ENCODE measurements at places on chromosomes 1 and 21. TPM values are rescaled to one million over a fixed set of nuclear protein-coding genes. Genes with fewer than 3 reads are reported as not detected.

GRCh38 chr1:173093691-173094445 is 43.1 kb upstream of the TNFSF18 start:
- no peak for DNase-seq

DNA sequence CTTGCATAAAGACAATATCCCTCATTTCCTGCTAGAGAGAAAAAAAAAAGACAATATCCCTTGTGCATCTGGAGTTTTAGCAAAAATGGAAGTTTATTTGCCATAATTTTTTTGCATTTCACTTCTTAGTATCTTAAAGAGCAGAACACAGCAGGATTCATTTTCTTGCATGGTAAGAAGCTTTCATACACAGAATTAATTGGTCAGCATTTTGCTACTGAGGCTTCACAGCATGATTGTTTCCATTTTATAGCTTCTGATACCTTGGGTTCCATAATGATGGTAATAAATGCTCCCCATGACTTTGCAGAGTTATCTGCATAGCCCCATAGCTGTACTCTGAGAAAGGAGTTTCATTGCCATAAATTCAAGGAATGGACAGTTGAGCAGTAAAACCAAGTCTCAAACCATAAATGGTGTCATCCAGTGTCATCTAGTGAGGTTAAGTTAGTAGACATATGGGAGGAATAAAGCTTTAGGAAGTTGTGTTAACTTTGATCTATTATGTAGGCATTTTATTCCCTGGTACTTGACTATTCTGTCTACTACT is 88.8 kb upstream of the PLD5 start:
- no peak for DNase-seq

Gene CFHR5
- not detected for total RNA-seq

DNA sequence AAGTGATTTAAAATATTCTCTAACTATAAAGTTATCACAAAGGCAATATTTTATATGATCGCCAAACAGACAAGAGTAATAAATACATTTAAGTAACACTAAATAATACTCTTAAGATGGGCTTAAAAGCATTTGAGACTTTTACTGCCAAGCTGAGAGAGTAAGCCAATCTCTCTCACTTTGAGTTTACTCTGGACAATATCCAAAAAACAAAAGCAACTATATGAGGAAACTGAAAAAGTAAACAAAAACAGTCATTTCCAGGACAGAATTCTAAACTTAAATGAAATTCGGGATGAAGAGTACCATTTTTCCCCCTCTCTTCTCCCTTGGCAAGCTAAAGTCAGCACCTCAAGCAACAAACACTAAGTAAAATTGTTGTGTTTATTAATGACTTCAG is 173.2 kb downstream of the COP1 start:
- DNase-seq = no peak

DNA sequence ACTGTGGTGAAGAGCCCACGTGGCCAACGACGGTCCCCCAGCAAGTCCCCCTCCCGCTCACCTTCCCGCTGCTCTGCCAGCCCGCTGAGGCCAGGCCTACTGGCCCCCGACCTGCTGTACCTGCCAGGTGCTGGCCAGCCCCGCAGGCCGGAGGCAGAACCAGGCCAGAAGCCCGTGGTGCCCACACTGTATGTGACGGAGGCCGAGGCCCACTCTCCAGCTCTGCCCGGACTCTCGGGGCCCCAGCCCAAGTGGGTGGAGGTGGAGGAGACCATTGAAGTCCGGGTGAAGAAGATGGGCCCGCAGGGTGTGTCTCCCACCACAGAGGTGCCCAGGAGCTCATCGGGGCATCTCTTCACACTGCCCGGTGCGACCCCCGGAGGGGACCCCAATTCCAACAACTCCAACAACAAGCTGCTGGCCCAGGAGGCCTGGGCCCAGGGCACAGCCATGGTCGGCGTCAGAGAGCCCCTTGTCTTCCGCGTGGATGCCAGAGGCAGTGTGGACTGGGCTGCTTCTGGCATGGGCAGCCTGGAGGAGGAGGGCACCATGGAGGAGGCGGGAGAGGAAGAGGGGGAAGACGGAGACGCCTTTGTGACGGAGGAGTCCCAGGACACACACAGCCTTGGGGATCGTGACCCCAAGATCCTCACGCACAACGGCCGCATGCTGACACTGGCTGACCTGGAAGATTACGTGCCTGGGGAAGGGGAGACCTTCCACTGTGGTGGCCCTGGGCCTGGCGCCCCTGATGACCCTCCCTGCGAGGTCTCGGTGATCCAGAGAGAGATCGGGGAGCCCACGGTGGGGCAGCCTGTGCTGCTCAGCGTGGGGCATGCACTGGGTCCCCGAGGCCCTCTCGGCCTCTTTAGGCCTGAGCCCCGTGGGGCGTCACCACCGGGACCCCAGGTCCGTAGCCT is 46.8 kb downstream of the TRIM11 start:
- no peak for DNase-seq

DNA sequence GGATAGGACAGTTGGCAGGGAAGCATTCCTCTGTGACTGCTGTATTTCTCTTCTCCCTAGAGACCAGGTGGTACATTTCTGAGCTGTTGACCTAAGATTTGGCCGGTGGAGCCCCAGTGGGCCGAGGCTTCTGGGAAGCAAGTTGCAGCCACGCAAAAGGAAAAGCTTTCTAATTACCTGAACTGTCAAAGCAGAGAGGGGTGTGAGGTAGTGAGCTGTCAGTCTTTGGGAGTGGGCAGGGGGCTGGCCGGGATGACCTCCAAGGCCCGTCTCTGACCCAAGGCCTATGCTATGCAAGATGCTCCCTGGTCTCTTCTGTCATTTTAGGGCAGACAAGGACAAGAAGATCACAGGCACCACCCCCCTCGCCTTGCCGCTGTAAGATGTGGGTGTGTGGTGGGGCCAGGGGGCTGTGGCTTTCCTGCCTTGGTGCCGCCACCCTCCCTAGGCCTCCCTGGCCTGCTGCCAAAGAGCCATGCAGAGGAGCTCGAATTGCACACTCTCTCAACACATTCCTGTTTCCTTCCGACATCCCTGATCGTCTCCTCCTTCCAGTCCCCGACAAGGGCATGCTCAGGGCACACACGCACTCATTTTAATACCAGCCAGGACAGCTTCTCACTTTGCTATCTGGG is 7.7 kb downstream of the PADI1 start:
- peak; percentile 82 for DNase-seq

Data from HT-29 (cell line).